CD4-positive, alpha-beta T cell treated with Interleukin-15 for 1 hour (primary cell): ENCODE measurements at places on chromosomes 11 and 22.

DNA sequence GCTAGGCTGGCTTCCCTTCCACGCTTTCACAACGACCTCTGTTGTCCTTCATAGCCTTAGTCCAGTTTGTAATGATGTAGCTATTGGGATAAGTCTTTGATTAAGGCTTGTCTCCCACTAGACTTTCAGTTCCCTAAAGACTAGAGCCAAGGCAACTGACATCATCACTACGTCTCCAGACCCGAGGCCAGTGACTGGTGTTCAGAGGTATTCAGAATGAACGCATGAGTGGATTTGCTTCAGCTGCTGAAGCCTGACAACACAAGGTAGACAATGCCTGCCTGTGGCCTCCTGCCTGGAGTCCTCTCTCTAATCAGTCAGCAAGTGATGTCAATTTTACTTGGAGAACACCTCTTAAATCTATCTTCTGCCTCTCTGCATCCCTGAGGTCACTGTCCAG lies 13.6 kb downstream of the EFCAB6 start:
- no peak for DNase-seq

GRCh38 chr11:126076641-126077040 lies 14.0 kb upstream of the CDON start:
- no peak for DNase-seq

DNA sequence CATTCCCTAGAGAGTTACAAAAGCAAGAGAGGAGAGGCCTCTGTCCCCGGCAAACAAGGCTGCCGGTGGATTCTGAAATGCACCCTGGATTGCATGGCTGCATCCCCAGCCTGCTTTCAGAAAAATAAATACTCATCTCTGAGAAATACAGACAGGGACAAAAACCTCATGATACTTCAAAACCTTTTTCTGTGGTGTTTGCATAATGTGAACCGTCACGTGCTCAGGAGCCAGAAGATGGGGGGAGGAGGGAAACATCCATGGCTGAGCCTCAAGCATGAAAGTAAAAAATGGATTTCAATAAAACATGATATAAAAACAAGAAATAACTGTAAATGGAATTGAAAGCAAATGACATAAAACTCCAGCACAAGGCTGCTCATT lies 198.5 kb upstream of the NCAM1 start:
- DNase-seq = no peak

DNA sequence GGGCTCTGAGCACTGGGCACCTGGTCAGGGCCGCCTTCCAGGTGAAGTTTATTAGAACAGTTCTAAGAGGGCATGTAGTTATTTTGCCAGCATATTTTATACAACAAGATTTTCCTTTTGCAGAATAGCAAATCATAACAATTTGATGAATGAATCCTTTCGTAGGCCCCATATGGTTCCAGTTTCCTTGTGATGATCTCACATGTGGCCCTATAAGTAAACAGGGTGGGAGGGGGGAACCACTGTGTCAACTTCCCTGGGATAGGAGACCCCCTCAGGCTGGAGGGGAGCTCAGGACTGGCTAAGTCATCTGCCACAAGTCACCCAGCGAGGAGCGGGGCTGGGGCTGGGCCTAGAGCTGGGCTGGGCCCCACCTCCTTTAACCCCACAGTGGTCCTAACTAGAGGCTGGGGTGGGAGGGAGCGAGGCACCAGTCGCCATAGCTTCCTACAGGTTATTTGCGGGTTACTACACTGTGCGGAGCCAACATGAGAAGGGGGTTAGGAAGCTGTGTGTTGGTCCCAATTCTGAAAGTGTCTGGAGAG lies 4.2 kb downstream of the FBLN1 start:
- no peak for DNase-seq

- DNase-seq = no peak
Observed at GRCh38 chr11:19306179-19306944, 65.6 kb upstream of the E2F8 start.

DNA sequence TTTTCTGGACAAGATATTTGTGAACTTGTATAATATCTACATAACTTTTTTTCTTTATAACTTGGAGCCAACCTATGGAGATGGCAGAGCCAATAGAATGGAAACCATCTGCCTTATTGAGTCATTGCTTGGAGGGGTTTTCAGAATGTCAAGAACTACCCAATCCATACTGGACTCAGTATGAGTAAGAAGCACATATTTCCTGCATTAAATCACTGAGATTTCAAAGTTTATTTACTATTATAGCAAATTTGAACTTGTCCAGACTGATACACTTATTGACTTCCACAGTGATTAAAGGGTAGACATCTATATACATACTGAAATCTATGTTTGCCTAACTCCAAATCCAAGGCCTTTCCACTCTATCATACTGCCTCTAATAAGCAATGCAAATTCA lies 704.0 kb downstream of the KCNA4 start:
- no peak for DNase-seq

GRCh38 chr22:19325296-19325948 lies 33.9 kb upstream of the CLTCL1 start:
- no peak for DNase-seq

DNA sequence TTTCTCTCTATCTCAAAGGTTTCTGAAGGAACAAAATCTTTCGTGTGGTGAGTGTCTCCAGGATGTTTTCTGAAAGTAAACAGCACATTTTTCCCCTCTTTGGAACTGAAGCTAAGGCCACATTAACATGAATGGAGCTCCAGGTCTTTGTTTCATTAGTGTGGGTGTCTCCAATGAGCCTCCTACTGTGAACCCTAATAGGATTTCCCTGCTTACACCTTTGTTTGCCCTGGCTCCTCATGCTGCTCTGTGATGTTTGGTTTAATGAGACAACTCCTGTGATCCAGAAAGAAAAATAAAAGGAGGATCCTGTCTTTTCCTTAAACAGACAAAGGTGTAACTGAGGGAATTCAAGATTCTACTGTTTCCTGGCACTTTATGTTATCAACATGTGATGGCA lies 76.9 kb upstream of the SLC6A5 start:
- DNase-seq = no peak

- DNase-seq = no peak
Observed at GRCh38 chr22:36948273-36949225, 35.1 kb downstream of the CSF2RB start.

DNA sequence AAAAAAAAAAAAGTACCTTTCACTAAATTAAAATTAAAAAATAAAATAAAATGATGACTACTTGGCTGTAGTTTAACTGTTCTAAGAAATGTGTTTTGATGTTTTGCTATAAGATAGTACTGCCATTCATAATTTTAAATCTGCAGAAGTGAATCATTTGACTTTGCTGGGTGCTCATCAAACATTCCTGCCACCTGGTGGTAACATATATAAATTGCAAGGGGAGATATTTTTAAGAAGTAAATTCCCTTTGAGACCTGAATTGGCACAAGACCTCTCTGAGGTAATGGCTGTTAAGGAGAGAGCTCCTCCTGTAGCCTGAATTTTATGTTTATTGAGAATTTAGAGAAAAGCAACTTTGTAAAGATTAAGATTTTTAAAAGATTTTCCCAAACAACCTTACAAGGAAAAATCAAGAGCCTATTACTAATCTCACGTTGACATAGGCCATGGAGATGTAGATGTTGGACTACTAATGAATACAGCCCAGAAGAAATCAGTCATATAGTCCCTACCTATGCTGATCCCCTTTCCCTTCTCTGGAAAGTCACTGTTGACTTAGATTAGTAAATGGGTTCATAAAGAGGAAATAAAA lies 11.9 kb upstream of the NARS2 start:
- no peak for DNase-seq

- DNase-seq = no peak
Observed at GRCh38 chr11:45805305-45806071, 539 bp downstream of the SLC35C1 start.

DNA sequence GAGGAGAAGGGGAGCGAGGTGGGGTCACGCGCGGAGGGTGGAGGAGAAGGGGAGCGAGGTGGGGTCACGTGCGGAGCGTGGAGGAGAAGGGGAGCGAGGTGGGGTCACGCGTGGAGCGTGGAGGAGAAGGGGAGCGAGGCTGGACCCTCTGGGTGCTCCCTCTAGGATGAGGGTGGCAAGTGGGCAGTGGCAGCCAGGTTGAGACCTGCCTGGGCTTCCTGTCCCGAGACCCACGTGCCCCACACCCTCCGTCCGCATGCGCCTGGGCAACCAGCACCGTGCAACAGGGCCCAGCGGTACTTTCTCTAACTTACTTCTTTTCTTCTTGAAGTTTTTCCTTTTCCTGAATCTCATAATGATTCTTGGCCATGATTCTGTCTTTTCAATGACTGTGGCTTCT lies 11.1 kb downstream of the MRPL21 start:
- DNase-seq = no peak

DNA sequence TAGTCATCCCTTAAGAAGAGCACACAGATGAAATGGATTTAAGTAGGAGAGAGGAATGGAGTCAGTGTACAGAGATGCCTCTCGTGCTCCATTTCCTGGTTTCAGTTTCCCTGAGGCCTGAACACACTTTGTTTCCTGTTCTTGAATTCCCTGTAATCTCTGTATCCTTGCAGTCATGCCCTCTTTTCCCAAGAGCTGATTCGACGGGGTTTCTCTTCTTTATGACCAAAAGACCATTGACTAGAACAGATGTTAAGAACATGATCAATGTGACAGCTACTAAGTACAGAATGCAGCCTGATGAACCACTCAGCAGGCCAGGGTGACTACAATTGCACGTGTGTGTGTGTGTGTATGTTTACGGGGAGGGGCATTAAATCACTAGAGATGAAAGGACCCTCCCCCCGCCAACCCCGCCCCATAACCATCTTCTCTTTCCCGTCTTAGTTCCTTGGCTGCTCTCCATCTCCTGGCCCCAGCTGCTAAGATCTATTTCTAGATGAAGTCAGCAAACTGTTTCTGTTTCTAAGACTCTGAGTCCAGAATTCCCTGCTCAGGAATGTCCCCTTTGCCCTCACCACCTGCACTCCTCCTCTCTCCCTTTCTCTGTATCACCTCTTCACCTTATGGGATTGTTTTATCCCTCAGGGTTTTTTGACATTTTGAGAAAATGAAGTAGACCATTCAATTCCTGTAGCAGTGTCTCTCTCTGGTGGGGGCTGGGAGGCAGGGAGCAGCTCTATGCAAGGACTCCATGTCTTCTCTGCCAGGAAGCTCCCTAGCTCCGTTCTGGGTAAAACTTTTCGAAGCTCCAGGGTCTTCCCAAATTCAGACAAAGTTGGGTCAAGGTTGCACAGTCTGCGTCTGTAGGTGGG lies 26.0 kb downstream of the SLC22A6 start:
- DNase-seq = no peak

- no peak for DNase-seq
Observed at GRCh38 chr11:134098566-134099184, 29.8 kb downstream of the JAM3 start.

DNA sequence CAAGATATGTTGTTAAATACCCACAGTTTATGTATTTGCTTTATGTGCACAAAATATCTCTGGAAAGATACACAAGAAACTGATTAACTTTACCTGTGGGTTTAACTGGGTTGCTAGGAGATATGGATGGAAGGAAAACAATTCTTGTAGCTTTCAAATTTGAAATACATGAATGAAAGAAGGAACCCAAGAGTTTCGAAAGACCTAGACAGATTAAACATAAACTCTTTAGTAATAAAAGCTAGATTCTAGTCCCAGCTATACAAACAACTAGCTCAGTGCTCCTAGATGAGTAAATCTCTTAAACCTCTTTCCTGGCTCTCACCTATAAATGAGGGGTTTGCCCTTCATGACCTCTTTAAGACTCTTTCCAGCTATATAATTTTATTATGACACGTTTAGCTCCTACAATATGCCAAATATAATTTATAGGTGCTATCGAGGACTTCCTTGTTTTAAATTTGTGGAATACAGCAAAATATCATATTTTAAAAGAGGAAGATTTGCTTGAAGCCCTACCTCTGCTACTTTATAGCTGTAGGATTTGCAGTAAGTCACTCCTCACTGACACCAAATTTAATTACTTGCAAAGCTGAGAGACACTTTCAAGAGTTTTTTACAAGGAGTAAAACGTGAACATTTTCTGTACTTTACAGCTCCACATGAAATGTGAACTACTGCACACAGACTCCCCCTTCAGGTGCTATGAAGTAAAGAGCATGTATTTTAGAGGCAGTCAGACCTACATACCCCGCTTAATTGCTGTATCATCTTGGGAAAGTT lies 50.7 kb downstream of the RRAS2 start:
- DNase-seq = no peak

- DNase-seq = no peak
Observed at GRCh38 chr22:47380692-47381091, 618.2 kb downstream of the TBC1D22A start.

GRCh38 chr11:60848714-60849151 lies 6.8 kb downstream of the CCDC86 start:
- DNase-seq = no peak

DNA sequence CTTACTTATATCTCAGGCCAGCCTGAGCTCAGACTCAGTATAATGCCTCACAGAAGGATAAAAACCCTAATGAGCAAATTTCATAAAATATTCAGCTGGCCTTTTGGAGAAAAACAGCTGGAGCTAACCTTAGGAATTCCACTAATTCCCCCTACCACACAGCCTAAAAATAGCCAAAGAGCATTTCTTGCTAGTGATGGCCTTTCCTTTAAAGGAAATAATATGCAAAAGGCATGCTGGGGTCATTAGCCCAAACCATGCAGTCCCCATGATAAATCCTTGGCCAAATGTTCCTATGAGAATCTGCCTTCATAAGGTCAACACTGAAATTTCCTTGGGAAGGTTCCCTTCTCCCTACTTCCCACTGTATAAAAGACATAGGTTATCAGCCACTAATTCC lies 38.2 kb downstream of the SYTL2 start:
- DNase-seq = no peak

- DNase-seq = no peak
Observed at GRCh38 chr11:132125988-132126871, 755.8 kb downstream of the NTM start.

DNA sequence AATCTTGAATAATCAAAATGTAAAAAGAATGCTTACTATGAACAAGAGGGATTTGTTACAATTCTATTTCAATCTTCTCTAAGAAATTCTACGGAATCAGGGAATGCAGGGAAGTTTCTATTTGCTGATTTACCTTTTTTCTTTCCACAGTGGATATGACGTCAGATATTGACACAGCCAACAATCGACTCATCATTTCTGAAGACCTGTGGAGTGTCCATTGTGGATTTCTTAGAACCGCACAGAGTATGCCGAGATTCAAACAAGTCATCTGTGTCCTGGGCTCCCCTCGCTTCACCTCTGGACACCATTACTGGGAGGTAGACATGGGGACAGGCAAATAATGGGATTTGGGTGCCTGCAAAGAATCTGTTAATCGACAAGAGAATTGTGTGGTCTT lies 4.1 kb upstream of the RFPL1 start:
- DNase-seq = no peak

GRCh38 chr11:67099831-67100324 lies 19.2 kb upstream of the KDM2A start:
- no peak for DNase-seq

DNA sequence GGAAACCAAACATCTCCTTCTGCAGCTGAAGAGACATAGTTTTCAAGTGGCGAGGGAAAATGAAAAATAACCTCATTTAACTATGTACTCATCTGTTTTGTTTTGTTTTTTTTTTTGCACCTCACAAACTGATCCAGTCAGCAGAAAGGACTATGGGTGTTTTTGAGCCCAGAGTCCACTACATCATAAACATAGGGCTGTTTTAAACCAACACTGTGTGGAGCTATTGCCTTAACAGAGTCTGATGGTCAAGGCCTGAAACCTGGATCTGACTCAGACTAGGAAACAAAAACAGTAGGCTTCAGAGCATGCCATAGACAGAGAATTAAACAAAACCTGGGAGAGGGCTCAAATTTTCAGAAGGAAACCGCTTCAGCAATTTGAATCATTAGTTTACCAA lies 99.3 kb upstream of the FSHB start:
- DNase-seq = no peak
